Endothelial cell of coronary artery (primary cell): ENCODE measurements at places on chromosomes 3 and 15. TPM values are rescaled to one million over a fixed set of nuclear protein-coding genes. Genes with fewer than 3 reads are reported as not detected.

MOBP gene
- 0.09 and 0.19 TPM in 2 replicates for total RNA-seq

GHSR gene
- total RNA-seq = not detected in 2 replicates

LRRC28 gene
- 10.2 TPM in 2 replicates for total RNA-seq

C3orf33 gene
- 1.2 and 1.3 TPM in 2 replicates for total RNA-seq

RTP1 gene
- not detected in 2 replicates for total RNA-seq

CLEC3B gene
- total RNA-seq = 0.72 and 2.6 TPM in 2 replicates

ATP13A4 gene
- 0.09 TPM in 2 replicates for total RNA-seq

GP9 gene
- not detected in 2 replicates for total RNA-seq

SCN5A gene
- 3.7 and 4.9 TPM in 2 replicates for total RNA-seq

PLD1 gene
- 42.9 and 60.0 TPM in 2 replicates for total RNA-seq
